ENCODE measurements at places on chromosomes 16 and 17.

- no peak for DNase-seq
Observed at GRCh38 chr16:56625943-56626654, 518 bp downstream of the MT1E start.

GRCh38 chr16:88703486-88704309 is 2.5 kb downstream of the RNF166 start:
- no peak for DNase-seq

- no peak for DNase-seq
Observed at GRCh38 chr16:23424292-23424958, 28.6 kb downstream of the COG7 start.

- DNase-seq = no peak
Observed at GRCh38 chr17:81576621-81577277, 24.6 kb upstream of the FAAP100 start.

DNA sequence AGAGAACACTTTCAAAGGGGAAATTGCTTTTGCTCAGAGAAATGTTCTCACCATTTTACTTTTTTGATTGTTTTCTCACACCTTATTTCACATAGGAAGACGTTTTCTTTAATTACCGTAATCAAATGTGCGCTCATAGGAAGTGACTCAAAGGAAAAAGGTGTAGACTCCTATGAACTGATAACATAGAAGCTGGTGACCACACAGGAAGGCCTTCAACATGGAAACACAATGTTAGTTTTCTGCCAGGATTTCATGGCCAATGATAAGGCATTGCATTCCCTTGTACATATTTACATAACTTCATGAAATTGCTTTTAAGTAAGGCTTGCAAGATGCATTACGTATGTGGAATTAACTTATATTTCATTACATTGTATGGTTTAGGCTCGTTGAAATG is 40.9 kb upstream of the KCNJ16 start:
- no peak for DNase-seq

DNA sequence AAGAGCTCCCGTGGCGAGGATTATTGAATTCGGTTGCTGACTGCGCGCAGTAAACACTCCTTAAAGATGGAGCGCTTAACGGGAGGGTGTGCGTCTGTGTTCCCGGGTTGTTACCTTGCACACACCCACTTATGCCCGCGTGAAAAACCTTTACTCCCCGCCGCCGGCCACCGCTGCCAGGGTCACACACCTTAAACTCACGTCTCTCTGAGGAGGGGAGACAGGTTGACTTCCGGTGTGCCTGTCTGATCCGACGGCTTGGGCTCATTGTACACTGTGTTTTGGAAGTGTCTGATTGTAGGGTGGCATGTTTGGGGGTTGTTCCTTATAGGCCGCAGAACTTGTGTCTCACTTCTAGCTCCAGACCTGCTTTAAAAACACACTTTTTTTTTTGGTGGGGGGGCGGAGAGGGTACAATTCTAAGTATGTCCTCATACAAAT is 66.8 kb downstream of the KPNA2 start:
- DNase-seq = no peak

DNA sequence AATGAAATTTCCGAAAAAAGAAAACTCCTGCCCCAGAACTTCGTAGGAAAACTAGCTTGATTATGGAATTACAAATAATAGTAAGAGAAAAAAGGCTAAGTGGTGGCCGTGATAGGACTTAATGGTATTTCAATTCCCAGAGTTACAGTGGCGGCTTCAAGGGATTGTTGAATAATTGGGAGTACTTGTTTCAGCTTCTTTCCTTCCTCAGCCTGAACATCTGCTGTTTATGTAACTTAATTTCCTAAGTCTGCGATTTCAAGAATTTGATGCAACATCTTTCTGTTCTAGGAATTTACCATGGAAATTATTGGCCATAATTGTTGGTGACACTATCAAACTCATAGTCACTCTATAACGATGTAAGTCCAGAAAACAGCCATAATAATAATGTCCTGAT is 684 bp upstream of the APPBP2 start:
- no peak for DNase-seq

DNA sequence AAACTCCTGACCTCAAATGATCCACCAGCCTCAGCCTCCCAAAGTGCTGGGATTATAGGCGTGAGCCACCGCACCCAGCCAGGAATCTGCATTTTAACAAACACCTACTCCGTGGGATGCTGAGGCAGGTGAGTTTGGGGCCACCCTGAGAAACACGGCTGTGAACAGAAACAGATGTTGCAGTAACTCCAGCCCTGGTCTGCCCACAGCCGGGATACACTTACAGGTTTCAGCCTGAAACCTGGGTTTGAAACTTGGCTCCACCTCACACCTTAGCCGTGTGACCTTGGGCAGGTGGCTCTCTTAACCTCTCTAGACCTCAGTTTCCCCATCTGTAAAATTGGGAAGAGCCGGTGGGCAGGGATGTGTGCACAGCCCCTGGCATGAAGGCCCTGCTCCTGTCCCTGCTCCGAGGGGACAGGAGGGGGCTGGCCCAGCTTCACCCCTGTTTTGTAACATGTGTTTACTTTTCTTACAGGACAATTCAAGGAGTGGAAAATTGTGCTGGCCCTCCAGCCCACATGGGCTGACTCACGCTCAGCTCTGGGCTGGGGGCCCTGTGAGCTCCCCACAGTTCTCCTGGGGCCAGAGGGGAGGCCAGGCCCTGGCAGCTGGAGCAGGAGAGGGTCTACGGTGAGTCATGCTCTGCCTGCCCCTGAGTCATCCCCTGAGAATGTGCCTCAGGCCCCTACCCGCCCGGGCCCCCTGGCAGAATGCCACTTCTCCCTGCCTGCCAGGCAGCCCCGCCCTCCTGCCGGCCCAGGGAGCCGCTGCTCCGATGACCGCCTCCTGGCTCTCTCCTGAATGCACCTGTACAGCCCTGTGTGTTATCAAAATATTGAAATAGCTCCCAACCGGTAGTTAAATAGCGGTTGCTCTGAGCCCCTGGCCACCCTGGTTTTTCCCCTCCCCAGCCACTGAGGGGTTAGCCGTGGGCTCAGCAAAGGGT is 7.7 kb upstream of the PPL start:
- no peak for DNase-seq
